Germinal center (tissue), 1 donor: ENCODE measurements at places on chromosomes 11 and 22.

GRCh38 chr11:76700177-76701100 is 29.9 kb upstream of the LRRC32 start:
- no peak for DNase-seq

- no peak for DNase-seq
Observed at GRCh38 chr11:9489080-9489765, 28.4 kb downstream of the ZNF143 start.

GRCh38 chr11:113112307-113112706 is 151.1 kb downstream of the NCAM1 start:
- DNase-seq, result no peak

GRCh38 chr11:3225826-3226750 is 6.1 kb downstream of the MRGPRE start:
- no peak for DNase-seq

GRCh38 chr22:31583861-31584485 is 78.0 kb downstream of the PISD start:
- no peak for DNase-seq

GRCh38 chr11:124760806-124761205 is 1.3 kb downstream of the ESAM start:
- no peak for DNase-seq

- DNase-seq, result no peak
Observed at GRCh38 chr11:125953401-125953935, 7.6 kb downstream of the VSIG10L2 start.

- no peak for DNase-seq
Observed at GRCh38 chr11:22626573-22627239, 1.1 kb upstream of the FANCF start.

DNA sequence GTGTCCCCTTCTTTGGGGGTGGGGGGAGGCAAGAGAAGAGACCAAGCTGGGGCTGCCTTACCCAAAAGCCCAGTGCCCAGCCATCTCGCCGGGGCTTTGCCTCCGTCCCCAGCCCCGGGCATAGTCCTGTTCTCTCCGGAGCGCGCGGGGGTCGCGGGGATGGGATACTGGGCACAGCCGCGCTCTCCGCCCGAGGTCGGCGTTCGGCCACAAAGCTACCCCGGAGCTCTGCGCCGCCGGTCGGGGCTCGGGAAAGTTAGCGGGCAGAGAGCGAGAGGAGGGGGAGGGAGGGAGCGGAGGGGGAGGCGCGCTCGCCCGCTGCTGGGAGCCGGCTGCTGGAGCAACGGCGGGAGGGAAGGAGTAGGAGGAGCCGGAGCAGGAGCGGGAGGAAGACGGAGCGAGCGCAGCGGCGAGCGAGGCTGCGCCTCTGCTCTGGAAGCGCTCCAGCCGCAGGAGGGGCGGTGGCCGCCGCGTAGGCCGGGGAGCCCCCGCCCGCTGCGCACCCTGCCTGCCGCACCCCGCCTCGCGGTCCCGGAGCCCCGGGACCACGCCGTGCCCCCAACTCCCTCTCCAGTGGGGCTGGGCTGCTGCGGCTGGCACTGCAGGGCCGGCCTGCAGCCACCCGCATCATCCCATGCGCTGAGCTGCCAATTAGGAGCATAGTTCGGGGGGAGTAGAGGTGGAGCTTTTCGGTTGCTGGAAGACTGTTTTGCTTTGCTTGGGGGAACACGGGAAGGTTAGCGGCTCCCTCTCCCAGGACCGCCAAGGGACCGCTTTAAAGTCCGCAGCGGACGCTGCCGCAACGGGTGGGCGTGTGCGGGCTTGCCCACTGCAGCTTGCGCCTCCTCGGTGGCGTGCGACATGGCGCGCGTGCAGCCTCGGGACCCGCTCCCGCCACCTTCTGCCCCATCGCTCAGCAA is at the start of gene SCN4B:
Gene SCN4B (minus strand): TSS at position 272 of the 920 bp plus-strand sequence. CDS start 150 bp downstream, at position 122.
- peak; percentile 38 for DNase-seq

GRCh38 chr11:70616938-70617654 is 218.8 kb downstream of the CTTN start:
- no peak for DNase-seq

GRCh38 chr11:114412946-114413345 is 12.5 kb downstream of the RBM7 start:
- no peak for DNase-seq

GRCh38 chr22:20866736-20867135 is 7.9 kb downstream of the SNAP29 start:
- DNase-seq, result no peak

- no peak for DNase-seq
Observed at GRCh38 chr11:128547946-128548648, 39.3 kb downstream of the ETS1 start.

- no peak for DNase-seq
Observed at GRCh38 chr11:111285189-111286091, 12.9 kb upstream of the POU2AF3 start.

- no peak for DNase-seq
Observed at GRCh38 chr11:103863497-103863896, 172.9 kb upstream of the DDI1 start.

DNA sequence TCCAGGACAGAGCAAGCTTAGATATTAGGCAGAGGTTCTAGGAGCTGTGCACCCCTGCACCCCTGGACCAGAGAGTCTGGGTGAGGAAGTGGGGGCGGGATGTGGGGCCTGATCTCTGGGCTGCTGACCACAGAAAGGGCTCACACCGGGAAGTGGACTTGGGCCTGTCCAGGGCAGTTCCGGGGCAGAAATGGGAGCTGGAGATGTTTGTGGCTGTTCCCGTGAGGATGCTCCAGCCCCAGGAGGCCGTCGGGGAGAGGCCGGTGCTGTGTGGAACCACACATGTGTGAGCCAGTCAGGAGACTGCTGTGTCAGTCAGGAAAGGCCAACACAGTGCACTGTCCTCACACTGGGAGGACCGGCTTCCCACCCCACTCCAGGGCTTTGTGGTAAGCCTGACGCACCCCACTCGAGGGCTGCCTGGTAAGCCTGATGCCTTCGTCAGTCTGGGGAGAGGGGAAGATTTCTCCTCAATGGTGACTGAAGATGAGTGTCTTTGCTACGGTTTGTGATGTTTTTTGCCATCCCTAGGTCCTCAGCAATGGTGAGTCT is 741.0 kb downstream of the BRD1 start:
- DNase-seq, result no peak

DNA sequence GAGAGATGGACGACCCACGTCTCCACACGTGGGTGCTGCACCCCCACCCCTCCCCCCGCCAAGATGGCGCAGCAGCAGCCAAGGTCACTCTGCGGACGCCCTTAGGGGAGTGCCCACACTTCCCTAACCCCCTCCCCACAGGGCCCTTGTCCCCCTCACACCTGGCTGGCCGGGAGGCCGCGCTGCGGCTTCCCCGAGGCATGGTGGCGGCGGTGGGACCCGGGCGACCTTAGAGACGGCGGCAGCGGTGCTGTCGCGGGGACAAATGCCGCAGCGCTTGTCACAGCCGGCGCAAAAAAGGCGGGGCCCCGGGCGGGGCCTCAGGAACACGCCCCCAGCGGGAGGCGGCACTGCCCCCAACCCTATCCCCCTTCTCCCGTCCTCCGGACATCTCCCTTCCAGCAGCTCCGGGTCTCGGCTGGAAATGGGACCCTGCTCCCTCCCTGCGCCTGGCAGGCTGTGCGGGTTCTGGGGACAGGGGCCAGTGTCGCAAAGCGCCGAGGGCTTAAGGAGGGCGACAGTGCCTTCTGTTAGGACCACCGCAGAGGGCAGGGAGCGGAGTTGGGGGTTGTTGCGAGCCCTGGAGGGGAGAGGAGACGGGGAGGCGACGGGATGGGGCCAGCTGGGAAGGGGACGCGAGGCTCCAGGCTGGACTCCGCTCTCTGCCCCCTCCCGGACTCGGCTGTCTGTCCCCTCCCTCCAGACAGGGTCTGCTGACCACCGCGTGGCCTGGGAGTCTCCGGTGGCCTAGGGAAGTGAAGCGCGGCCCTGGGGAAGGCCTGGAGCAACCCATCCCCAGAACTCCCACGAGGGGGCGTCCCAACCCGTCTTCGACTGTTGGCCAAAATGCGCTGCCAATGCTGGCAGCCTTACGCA is at the start of gene CHCHD10:
Gene CHCHD10 (minus strand): TSS at position 300 of the 876 bp plus-strand sequence. CDS start 98 bp downstream, at position 202.
- DNase-seq, result peak; percentile 84

- peak; percentile 13 for DNase-seq
Observed at GRCh38 chr11:30128269-30128932, 102.4 kb upstream of the FSHB start.

- DNase-seq, result no peak
Observed at GRCh38 chr11:78406568-78407196, 10.9 kb downstream of the GAB2 start.

GRCh38 chr11:3111466-3111865 is 53.6 kb downstream of the OSBPL5 start:
- no peak for DNase-seq

- DNase-seq, result no peak
Observed at GRCh38 chr11:15035283-15035682, 38.1 kb upstream of the CALCB start.

DNA sequence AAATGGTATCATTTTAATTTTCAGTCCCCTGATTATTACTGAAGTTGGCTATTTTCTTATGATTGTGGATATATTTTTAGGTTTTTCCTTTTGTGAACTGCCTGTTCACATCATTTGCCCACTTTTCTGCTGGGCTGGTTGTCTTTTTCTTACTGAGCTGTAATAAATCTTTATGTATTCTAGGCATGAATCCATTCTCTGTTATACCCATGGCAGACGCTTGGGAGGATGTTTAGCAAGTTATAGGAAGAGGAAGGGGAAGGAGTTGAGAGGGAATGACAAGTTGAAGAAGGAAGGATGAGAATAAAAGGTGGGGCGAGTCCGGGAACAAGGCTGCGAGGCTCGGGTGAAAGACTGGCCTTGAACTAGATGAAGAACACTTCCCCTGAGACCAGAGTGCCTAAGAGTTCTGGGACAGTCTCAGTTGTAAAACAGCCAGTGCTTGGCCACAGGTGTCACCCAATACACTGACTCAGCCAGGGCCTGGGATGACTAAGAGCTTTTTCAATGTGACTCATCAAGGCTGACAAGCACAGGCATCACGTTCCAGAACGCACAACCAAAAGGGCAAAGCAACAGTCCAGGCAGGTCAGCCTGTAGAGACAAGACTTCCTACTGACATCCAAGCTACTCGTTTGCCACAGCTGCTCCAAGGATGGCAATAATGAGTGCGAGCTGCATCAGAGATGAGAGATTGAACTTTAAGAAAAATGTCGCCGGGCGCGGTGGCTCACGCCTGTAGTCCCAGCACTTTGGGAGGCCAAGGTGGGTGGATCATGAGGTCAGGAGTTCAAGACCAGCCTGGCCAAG is 35.2 kb downstream of the LRFN4 start:
- DNase-seq, result no peak

GRCh38 chr11:12189543-12190235 is 79.3 kb downstream of the MICAL2 start:
- no peak for DNase-seq

GRCh38 chr11:86365546-86365945 is 9.1 kb upstream of the CCDC81 start:
- DNase-seq, result no peak

DNA sequence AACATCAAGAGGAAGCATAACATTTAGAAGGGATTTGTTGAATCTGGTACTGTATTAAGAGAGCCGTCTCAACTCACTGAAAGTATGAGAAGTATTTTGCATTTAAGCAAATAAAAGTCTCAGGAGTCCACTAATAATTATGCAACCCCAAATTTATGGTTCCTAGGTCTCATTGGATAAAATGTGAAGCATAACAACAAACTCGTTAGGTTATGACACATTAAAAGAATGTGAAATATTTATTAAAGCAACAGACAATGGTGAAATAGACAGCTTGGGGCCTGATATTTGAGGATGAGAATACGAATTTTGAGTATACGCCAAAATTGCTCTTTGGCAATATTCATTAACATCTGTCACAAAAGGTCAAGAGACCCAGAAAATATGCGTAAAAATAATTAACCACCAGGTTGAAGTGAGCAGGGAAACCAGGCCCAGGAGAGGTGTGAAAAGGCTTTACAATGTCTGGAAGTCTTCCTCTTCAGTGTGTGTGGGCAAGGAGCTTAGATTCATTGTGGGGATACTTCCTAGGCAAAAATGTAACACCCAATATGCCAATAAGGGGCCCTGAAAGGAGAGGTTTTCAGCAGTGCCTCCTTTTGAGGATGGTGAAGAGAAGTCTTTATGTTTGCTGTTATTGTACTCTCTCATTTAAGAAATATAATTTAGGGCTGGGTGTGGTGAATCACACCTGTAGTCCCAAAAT is 89.2 kb downstream of the FDX1 start:
- DNase-seq, result no peak

GRCh38 chr11:133399294-133399693 is 133.0 kb downstream of the OPCML start:
- no peak for DNase-seq

DNA sequence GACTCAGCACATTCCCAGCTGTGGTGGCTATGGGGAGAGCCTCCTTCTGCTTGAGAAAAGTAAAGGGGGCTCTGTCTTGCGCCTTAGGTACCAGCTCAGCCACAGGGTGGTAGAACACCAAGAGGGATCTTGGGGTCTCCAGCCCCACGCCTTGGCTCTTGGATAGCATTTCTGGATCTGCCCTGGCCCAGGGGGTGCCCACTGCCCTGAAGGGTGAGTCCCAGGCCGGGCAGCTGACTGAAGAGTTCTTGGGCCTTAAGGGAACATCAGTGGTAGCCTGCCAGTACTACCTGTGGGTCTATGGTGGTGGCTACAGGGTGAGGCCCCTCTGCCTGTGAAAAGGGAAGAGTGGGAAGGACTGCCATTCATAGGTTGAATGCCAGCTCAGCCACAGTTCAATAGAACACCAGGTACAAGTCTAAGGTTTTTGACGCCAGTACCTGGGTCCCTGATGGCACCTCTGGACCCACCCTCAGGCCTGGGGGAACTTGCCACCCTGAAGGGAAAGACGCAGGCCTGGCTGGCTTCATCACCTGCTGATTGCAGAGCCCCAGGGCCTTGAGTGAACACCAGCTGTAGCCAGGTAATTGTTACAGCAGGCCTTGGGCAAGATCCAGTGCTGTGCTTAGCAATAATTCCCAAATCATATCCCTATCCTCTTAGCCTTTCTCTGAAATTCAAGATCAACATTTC is 3.9 kb downstream of the CWF19L2 start:
- no peak for DNase-seq

DNA sequence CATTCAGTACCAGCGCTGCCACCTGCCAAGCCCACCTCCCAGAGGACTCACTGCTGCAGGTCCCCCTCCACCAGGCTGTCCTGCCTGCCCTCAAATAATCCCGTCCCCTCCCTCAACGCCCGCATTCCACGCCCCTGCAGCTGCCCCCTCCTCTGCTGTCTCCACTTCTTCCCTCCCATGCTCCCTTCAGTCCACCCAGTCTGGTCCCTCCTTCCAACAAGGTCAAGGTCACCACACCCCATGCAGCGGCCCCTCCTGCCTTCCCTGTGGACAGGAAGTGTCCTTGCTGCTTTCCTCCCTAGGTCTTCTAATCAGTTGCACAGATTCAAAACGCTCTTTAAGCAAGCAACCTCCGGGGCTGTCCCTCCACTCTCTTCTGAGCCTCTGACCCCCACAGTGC is 12.1 kb downstream of the MACROD1 start:
- no peak for DNase-seq

- peak; percentile 10 for DNase-seq
Observed at GRCh38 chr11:32830413-32830738, 649 bp downstream of the PRRG4 start.

- DNase-seq, result no peak
Observed at GRCh38 chr11:83265331-83265730, 20.8 kb downstream of the CCDC90B start.
